ENCODE measurements at places on chromosomes 13 and 19.

GRCh38 chr13:32666990-32667571 lies 80.8 kb downstream of the PDS5B start:
- no peak for DNase-seq

GRCh38 chr13:112771877-112772538 lies 82.2 kb downstream of the ATP11A start:
- DNase-seq: no peak

DNA sequence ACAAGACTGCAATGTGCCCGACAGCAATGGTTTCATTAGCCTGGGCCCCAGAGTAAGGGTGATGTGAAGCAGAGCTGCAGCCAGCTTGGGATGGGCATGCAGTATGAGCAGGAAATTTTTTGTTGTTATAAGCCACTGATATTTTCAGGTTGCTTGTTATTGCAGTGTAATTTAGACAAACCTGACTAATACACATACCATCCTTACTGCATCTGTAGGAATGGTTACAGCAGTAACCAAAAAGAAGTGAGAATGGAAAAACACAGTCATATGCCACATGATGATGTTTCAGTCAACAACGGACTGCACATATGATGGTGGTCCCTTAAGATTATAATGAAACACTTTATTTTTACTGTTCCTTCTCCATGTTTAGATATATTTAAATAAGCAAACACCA lies 8.6 kb upstream of the POMP start:
- no peak for DNase-seq

DNA sequence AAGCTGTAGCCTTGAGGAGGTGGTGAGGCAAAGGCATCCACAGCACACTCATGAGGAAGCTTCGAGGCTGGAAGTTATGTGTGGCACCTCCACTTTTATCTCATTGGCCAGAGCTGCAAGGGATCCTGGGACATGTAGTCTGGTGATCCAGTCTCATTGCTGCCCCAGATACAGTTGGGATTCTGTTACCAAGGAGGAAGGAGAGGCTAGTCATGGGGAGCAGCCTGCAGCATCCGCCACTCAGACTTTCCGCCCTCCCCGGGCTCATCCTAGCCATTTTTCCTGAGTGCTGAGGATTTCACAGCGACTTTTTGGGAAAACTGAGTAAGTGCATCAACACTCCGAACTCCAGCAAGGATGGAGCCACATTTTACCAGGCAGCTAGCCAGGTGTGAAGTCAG lies 74.4 kb downstream of the DPF1 start:
- DNase-seq: no peak

- no peak for DNase-seq
Measured at GRCh38 chr13:70339738-70340137, 231.5 kb upstream of the KLHL1 start.

GRCh38 chr13:72221276-72221962 lies 354.4 kb upstream of the DACH1 start:
- no peak for DNase-seq

GRCh38 chr13:51825165-51825592 lies 19.8 kb downstream of the TMEM272 start:
- no peak for DNase-seq
